ENCODE measurements at places on chromosomes 6 and 20.

- DNase-seq: no peak
These were observed 34.2 kb upstream of the B4GALT5 start for GRCh38 chr20:49747707-49748524.

GRCh38 chr6:158290659-158291058 lies 21.6 kb upstream of the TULP4 start:
- DNase-seq: no peak

DNA sequence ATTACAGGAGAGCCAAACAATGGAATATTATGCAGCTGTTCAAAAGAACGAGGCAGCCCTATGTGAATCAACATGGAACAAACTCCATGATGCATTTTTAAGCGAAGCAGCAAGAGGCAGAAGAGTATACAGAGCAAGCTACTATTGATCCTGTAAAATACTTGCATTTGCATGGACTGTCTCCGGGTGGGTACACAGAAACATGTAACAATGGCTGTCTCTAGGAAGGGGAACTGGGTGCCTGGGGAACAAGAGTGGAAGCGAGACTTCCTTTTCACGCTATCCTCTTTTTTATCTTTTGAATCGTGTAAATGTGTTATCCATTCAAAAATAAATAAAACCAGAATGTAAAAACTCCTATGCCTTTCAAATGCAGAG lies 93.3 kb upstream of the SIRPA start:
- no peak for DNase-seq

DNA sequence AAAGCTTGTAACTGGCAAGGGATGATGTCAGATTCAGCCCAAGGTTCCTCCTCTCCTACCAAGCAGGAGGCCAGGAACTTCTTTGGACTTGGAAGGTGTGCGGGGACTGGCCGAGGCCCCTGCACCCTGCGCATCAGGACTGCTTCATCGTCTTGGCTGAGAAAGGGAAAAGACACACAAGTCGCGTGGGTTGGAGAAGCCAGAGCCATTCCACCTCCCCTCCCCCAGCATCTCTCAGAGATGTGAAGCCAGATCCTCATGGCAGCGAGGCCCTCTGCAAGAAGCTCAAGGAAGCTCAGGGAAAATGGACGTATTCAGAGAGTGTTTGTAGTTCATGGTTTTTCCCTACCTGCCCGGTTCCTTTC lies 14.4 kb downstream of the TNFAIP3 start:
- no peak for DNase-seq

DNA sequence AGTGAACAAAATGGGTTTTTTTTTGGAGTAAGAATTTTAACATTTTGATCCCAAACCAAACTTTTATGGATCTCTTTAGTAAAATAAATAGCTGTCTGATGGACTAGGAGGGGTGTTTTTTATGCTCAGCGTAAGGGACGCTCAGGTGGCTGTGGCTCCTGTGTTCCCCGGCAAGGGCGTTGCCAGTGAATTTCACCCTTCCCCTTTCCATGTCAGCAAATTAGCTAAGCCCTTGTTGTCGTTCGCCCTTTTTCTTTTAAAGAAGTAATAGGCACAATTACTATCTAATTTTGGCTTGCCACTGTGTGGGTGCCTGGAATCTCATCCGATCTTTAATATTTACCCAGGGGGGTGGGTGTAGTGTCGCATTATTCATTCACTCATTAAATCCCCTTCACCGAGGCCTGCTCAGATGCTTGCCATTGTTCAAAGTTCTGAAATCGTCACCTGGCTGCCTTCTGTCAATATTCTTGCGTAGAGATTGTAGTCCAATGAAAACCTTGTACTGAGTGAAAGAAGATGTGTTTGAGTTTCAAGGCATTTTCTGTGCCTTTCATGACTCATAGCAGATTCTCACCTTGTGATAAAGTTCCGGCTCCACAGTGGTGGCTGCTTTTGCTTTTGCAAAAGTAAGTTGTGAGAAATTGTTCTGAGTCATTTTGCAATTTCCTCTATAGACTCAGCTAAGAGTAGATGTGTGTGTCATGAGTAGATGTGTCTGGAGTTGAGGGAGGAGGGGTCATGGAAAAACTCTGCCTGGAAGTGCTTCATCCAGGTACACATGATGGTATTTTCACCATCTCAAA lies 40.0 kb upstream of the CLDN20 start:
- DNase-seq: no peak

- no peak for DNase-seq
These were observed 14.6 kb upstream of the FAXC start for GRCh38 chr6:99364026-99364425.

GRCh38 chr6:33313105-33313708 lies 671 bp downstream of the TAPBP start:
- DNase-seq: no peak

GRCh38 chr20:55067158-55067825 lies 591.9 kb downstream of the DOK5 start:
- DNase-seq: no peak

- DNase-seq: no peak
These were observed 2.8 kb downstream of the TNFRSF21 start for GRCh38 chr6:47306887-47307286.

GRCh38 chr6:36445621-36446020 lies 2.8 kb downstream of the KCTD20 start:
- no peak for DNase-seq

DNA sequence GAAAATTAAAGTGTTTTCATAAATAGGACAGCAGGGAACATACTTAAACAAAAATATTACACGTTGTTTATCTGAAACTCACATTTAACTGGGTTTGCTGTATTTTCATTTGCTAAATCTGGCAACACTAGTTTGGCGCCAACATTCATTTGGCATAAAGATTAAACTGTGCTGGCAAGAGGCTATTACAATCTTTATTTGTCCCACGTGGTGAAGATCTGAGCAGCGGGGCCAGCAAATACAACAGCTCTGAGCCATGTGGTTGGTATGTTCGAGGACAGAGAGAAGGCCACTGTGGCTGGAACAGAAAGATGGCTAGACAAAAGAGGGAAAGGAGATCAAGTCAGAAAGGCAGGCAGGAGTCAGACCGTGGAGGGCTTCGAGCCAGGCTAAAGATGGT lies 234.2 kb downstream of the ZNF217 start:
- no peak for DNase-seq

- DNase-seq: no peak
These were observed 1016.4 kb downstream of the KIF16B start for GRCh38 chr20:15556869-15557268.
